ENCODE measurements at places on chromosomes 3 and 15.

GRCh38 chr3:88291486-88291885 lies 141.7 kb downstream of the C3orf38 start:
- no peak for DNase-seq

GRCh38 chr3:107664614-107665013 lies 141.9 kb downstream of the BBX start:
- DNase-seq: no peak

DNA sequence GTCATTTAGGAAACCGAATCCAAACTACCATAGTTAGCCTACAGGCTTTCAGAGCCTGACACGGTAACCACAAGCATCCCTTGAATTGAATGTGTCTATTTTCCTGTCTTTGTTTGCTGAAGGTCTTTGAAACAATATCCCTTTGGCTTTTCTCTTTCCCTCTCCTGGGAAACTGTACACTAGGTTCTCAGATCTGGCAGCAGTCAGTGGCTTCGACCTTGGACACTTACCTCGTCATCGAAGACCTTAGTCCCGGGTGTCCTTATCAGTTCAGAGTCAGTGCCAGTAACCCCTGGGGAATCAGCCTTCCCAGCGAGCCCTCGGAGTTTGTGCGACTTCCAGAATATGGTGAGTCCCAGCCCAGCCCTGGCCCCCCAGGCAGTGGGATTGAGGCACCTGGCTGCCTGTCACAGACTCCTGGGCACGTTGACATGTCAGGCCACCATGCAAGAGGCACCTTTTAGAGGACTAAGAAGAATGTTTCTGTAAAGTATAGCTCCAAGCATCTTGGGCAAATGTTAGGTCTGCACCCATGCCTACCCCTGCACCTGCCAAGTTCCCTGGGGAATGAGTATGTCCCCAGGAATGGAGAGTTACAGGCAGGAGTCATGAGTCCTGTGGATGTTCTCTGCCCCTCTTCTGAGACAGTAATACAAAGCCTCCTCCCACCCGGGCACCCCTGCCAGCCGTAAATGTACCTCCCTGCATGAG lies 30.4 kb upstream of the UMPS start:
- no peak for DNase-seq

DNA sequence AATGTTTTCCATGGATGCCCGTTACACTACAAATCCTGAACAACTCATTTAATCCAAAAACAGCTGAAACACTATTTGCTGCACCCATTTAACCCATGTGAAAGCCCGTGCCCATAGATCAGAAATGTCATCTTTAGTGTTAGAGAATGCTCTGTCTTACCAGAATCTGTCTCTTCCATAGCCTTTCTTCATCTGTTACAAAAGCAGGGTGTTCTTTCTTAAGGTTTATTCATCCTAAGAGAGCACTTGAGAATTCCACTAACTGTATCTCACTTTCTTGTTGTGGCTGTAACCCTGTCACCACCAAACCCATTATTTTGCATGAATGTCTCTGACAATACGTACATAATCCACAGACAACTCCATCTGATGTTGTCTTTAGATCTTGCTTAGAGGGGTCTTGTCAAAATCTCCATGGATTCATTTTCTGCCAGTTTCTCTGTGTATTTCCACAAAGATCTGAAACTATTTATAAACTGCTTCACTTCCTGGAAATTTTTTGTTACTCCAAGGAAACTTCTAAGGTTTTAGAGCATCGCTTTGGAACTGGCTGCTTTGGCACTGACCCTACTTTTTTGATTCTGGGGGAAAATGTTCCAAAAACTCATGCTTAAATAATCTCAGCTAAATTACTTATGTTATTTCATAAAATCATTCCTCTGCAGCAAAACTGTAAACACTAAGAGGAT lies 167.8 kb upstream of the CCDC54 start:
- peak; percentile 27 for DNase-seq

- no peak for DNase-seq
Measured at GRCh38 chr3:5274091-5274490, 86.6 kb downstream of the EDEM1 start.

- no peak for DNase-seq
Measured at GRCh38 chr3:147090461-147090860, 315.9 kb downstream of the ZIC4 start.

GRCh38 chr15:64597477-64597822 lies 137.1 kb downstream of the ZNF609 start:
- peak; percentile 30 for DNase-seq

- no peak for DNase-seq
Measured at GRCh38 chr3:181782306-181782954, 70.7 kb downstream of the SOX2 start.

GRCh38 chr3:123687286-123687685 lies 102.4 kb upstream of the HACD2 start:
- DNase-seq: no peak

DNA sequence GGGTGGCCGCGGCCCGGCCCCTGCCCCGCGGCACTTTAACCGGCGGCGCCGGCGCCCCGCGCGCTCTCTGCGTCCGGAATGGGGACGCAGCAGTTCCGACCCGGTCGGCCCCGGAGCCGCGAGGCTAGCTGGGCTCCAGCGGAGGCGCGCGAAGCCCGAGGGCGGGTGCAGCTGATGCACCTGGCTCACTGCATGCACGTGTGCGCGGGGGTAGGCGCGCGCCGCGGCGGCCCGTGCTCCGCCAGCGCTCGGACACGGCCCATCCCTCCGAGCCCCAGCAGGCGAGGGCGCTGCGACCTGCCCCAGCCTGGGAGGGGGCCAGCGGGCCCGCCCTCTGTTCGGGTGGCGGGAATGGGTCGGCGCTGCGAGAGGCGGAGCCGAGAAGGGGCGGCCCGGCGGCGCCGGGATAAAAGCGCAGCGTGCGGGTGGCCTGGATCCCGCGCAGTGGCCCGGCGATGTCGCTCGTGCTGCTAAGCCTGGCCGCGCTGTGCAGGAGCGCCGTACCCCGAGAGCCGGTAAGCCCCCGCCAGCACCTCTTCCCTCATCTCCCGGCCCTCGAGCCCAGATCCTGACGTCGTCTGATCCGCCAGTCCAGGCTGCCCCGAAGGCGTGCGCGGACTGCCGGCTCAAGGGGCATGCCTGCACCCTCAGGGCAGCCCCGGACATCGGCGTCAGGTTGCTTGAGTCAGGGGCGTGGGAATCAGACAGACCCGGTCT lies at the start of the genes CHDH and IL17RB:
Gene CHDH, minus strand, starts transcription at position 286 of the 717 bp plus-strand sequence. CDS start 22,411 bp downstream, outside the sequence.
Gene IL17RB, plus strand, starts transcription at position 435 of the 717 bp plus-strand sequence. Its CDS starts 21 bp downstream, at position 456.
- no peak for DNase-seq

GRCh38 chr3:191246630-191247029 lies 47.6 kb downstream of the OSTN start:
- peak; percentile 56 for DNase-seq

- DNase-seq: no peak
Measured at GRCh38 chr15:96052154-96052553, 278.3 kb upstream of the NR2F2 start.

DNA sequence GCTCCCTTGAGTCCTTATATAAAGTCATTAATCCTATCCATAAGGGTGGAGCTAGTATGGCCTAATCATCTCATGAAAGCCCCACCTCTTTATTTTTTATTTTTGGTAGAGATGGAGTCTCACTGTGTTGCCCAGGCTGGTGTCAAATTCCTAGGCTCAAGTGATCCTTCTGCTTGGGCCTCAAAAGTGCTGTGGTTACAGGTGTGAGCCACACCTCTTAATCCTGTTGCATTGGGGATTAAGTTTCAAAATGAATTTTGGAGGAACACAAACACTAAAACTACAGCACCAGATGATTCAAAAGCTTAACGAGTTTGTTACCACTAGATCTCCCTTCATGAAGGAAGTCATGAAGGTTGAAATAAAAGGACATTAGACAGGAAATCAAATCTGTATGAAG lies 27.7 kb downstream of the RAB7A start:
- no peak for DNase-seq

DNA sequence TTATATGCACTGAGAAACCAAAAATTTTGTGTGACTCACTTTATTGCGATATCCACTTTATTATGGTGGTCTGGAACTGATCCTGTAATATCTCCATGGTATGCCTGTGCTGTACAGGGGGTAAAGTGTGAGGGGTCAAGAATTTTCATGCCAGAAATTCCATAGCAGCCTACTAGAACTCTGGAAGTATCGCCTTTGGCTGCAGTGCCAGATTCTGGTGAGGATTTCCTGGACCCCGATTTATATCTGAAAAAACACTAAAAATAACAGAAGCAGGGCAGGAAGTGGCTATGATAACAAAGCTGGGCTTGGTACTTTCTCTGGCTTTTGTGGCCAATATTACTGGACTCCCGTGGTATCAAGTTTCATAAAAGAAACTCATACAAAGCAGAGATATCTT lies 36.4 kb downstream of the CCDC80 start:
- DNase-seq: peak; percentile 74

GRCh38 chr3:99544786-99545281 lies 93.6 kb upstream of the COL8A1 start:
- peak; percentile 80 for DNase-seq

- no peak for DNase-seq
Measured at GRCh38 chr15:38486936-38487335, 33.0 kb downstream of the FAM98B start.

DNA sequence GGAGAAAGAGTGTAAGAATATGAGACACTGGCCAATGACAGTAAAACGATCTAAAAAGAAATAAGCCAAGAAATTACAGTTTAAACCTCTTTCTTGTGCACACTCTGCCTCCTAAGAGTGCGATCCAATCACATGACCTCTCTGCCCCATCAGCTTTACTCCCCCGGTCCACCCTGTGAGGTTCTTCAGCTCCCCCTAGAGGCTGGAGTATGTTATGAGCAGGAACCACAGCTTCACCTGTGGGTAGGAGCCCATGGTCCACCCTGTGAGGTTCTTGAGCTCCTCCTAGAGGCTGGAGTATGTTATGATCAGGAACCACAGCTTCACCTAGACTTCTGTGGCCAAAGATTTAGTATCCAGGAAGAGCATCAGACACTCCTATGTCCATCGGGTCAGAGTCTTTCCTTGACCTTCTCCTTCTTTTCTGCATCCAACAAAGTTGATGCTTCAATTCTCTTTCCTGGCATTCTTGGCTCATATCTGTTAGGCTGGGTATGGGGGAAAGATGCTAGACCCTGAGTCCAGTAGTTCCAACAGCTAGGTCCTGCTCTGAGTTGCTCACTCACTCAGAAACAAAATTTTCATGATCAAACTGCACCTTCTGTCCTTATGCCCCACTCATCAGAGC lies 164.0 kb downstream of the MINAR1 start:
- peak; percentile 88 for DNase-seq

- DNase-seq: peak; percentile 63
Measured at GRCh38 chr3:98977520-98977919, 76.0 kb upstream of the DCBLD2 start.

DNA sequence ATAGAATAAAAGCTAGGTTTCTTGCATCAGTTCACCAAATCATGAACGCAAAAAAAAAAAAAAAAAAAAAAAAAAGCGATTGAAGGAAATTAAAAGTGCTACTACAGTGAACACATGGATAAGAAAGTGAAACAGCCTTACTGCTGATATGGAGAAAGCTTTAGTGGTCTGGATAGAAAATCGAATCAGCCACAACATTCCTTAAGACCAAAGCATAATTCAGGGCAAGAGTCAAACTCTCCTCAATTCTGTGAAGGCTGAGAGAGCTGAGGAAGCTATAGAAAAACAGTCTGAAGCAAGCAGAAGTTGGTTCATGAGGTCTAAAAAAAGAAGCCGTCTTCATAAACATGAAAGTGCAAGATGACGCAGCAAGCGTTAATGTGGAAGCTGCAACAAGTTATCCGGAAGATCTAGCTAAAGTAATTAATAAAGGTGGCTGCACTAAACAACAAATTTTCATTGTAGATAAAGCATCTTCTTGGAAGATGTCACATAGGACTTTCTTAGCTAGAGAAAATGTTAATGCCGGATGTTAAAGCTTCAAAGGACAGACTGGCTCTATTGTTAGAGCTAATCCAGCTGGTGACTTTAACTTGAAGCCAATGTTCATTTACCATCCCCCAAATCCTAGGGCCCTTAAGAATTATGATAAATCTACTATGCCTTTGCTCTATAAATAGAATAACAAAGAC lies 19.2 kb downstream of the P3H2 start:
- DNase-seq: peak; percentile 47

GRCh38 chr15:65027593-65027992 lies 1.8 kb downstream of the MTFMT start:
- DNase-seq: no peak

- no peak for DNase-seq
Measured at GRCh38 chr3:188489639-188490405, 335.9 kb downstream of the LPP start.

DNA sequence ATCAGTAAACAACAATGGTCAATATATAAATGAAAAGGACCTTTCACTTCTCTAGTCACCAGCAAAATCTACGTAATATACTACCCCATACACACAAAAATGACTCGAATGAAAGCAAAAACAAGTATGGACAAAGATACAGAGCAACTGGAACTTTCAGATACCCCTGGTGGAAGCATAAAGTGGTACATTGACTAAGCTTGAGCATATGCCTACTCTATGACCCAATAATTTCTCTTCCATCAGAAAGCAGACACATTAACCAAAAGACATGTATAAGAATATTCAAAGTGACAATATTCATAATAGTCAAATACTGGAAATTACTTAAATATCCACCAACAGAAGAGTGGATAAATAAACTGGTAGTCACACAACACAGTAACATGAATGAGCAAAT lies 86.0 kb downstream of the EFL1 start:
- no peak for DNase-seq

DNA sequence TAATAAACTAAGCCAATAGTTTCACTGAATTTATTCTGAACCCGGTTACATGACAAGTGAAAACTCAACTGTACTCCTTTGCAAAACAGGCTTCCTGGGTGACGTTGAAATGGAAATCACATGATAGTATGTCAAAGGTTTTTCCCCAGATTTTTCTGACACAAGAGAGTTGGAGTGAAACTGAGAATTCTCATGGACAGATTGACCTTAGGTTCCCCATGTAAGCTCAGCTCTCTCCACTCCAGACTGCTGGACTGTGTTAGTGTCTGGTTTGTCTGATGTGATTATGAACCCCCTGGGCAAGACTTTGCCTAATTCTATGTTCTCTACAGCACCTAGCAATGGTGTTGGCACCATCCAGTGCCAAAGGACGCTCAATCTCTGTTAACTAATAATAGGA lies 219.7 kb upstream of the COL8A1 start:
- no peak for DNase-seq

GRCh38 chr3:38519000-38519399 lies 22.9 kb downstream of the EXOG start:
- no peak for DNase-seq

DNA sequence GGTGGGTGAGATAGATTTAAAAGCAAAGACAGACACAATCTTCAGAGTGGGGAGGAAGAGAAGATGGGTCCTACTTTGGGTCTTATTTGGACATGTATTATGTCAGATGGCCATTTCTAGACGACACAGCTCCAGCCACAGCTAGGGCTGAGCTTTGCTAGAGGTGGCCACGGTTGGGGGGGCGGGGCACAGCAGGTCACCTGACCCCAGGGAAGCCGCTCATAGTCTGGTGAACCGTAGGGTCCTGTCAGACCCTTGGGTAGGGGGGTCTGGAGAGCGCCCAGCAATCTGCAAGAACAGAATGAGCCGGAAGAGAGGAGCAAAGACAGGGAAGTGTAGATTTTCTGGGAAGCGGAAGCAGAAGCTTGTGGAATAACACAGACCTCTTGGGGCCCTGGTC lies 6.6 kb downstream of the EPB42 start:
- DNase-seq: no peak

GRCh38 chr3:145967043-145967442 lies 193.9 kb downstream of the PLOD2 start:
- DNase-seq: no peak

Measured in myocyte (in vitro differentiated cells).